ENCODE measurements at places on chromosomes 6 and 20.

- DNase-seq: no peak
Observed at GRCh38 chr20:18172379-18172778, 34.7 kb downstream of the KAT14 start.

GRCh38 chr6:161802231-161802630, 528.4 kb upstream of the AGPAT4 start:
- DNase-seq: no peak

DNA sequence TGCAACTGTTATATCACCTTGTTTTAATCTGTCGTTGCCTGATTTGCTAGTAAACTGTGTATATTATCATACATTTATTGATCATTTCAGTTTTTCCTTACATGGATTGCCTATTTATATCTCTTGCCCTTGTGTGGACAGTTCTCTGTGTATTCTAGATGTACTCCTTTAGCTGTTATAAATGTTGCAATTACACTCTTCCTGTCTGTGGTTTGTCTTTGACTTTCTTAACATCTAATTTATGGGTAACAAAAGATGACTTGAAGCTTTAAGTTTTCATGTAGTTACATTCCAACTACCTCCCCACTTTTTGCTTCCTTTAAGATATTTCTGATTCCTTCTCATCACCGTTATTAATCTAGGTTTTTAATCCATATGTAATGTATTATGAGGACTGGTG, 22.6 kb downstream of the PLCB1 start:
- DNase-seq: no peak

GRCh38 chr6:139925894-139926641, 551.6 kb upstream of the CITED2 start:
- DNase-seq: no peak

DNA sequence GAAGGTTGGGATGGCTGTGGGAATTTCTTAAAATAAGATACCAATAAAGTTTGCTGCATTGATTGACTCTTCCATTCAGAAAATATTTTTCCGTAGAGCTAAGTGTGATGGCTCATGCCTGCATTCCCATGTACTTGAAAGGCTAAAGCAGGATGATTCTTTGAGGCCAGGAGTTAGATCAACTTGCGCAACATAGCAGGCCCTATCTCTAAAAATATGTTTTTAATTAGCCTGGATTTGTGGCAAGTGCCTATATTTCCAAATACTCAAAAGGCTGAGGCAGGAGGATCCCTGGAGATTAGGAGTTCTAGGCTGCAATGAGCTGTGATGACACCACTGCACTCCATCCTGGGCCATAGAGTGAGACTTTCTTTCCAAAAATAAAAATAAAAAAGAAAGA, 431.2 kb upstream of the PTCHD4 start:
- no peak for DNase-seq

DNA sequence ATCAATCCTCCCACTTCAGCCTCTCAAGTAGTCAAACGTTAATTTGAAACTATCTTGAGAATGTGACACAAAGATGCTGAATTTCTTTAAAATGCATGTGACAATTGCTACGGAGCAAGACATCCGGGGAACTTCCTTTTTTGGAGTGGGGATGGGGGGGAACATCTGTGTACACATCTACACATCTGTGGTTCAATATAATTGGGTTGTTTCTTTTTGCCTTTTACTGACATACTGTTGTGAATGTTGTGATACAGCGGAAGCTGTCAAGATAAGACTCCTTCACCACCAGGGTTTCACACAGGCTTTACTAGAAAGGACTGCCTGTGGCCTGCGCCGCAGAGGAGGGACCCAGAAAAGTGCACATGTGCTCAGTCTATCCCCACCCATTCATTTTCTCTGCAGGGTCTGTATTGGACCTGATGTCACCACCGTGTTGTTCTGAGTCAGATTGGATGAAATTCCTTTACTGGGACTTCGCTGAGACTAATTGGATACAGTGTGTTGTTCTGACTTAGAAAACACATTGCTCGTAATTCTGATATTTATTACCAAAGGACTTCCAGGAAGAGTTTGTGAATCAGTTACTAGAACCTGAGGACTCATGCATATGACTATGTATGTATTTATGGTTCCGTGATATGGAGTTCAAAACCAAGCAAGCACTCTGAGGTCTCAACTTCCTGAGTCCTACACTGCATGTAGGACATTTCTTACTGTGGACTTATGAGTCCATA, 98.7 kb upstream of the SGK1 start:
- DNase-seq: no peak

GRCh38 chr6:88512951-88513350, 346.8 kb upstream of the CNR1 start:
- no peak for DNase-seq

DNA sequence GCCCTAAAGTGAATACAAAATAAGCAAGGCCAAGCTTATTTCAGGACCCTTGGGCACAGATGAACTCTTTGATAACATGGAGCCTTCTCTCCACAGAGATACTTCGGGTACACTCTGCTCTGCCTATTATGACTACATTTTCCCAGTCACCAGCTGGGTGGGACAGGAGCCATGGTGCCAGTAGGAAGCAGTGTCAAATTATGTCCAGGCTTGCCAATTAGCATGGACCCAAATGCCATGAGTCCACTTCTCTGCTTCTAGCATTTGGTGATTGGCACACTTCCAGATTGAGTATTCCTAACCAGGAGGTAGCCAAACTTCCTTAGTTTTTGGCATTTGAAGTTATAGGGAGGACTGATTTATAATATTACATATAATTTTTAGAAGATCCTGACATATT, 513.8 kb upstream of the HTR1E start:
- DNase-seq: no peak

GRCh38 chr6:39426073-39426456, 103.6 kb upstream of the KCNK16 start:
- no peak for DNase-seq

DNA sequence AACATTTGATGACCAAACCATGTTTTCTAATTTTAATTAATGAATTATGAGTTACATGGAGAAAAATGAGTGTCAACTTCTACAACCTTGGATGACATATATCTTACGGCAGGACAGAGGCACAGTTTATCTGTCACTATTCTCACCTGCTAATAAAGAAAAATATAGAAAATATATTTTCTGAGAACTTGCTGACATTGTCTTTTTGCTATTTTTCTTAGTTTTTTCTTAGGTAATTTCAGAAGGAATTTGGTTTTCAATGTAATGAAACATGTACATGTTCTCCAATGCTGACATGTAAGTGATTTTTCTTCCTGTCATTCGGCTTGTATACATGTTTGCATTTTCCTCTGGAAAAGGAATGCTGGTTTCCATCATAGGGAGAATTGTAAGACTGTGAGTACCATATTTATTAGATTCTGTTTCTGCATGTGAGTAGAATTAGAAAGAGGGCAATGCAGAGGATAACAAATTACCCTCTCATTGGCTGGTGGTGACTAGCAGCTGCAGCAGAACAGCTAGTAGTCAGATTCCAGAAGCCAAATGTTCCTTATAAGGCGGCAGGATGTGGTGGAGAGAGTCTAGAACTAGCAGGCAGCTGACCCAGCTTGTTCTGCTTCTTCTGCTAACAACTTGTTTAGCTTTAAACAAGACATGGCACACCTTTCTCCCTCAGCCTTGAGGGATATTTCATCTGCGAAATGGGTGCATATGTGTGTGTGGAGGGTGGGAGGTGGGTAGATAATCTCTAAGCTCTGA, 132.8 kb upstream of the SPACA1 start:
- DNase-seq: no peak

- peak; percentile 1 for DNase-seq
Observed at GRCh38 chr6:119978274-119978889, 628.8 kb upstream of the MAN1A1 start.

DNA sequence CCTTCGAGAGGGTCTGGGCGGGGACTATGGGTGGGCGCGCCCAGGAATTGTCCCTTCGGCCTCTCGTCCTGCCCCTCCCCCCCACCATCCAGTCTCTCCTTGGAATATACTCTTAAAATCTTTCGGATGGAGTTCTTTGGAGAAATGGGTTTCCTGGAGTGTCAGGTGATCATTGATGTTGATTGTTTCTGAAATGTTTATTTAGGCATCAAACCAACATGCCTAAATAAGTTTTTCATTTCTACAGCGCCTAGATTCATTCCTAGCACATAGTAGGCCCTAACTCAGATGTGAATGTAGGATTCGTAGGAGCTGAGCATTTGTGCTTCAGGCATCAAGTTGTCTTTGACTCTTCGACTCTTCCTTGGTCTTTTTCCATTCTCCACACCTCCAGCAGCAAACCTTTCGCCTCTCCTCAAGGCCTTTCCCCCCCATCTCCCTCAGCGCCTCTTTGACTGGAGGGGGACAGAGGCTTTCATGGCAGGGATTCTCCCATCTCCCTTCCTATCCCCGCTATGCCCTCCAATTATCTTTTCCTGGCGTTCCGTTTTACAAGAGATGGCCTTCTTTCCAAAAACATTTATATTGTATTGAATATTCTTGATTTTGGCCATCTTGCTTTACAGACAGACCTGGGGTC, 610 bp downstream of the CASP8AP2 start:
- DNase-seq: no peak

GRCh38 chr20:54820392-54820791, 345.0 kb downstream of the DOK5 start:
- no peak for DNase-seq

DNA sequence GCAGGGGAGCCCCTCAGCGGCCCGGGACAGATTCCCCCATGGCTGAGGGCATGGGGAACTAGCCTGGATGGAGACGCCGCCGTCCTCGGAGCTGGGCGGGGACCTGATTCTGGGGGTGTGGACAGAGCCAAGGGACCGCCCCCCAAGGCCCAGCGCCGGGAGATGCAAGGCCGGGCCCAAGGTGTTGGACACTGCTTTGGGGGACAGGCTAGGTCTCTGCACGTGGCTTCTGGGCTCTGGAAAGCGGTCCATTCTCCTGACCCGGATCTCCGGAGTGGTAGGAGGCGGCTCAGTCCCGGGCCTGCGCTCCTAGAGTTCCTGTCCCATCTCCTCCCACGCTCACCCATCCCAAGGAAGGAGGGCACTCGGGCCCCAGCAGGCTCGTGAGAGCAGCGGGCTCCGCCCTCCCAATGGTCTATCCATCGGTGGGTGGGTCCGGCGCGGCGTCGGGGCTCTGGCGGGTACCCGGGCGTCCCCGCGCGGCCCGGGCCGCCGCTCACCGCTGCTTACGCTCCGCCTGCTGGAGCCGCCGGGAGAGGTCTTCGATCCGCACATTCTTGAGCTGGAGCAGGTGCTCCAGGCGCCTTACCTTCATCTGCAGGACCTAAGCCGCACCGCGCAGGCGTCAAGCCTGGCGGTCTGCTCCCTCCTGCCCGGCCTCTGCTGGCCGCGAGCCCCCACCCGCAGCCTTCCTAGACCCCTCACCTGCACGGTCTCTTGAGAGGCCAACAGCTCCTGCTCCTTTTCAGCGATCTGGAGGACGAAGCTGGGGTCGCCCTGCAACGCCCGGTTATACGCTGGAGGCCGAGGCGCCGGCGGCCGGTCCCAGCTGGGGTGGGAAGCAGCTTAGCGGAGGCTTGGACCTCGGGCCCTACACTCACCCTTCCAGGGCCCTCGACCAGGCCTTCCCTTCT, 3.3 kb downstream of the SPEF1 start:
- no peak for DNase-seq

DNA sequence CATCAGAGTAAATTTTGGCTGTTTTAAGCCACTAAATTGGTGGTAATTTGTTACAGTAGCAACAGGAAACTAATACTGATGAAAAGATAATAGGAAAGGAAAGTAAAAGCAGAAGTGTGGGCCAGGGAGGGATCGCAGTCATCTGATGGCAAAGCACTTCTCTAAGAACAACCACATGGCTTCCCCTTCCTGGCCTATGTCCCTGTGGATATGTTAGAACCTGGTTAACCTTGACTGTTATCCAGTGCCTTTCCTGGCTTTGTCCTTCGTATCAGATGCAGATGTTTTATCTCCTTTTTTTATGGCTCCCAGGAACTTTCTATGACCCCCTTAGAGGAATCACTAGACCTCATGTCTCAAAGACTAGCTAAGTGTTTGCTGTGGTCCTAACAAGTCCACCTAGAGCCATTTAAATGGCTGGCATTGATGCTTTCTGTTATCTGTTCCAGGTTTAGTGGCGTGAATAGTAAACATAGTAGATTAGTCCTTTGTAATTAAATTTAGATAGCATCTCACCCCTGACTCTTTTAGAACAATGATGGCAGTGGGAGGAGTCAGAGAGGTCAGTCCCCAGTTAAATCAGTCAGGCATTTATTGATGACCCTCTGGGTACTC, 79.2 kb upstream of the PHACTR2 start:
- DNase-seq: no peak

GRCh38 chr6:18412644-18413043, 25.5 kb downstream of the RNF144B start:
- DNase-seq: no peak

GRCh38 chr6:89508755-89509563, 76.0 kb downstream of the ANKRD6 start:
- no peak for DNase-seq

- DNase-seq: no peak
Observed at GRCh38 chr6:133889557-133890403, 867 bp downstream of the TCF21 start.

GRCh38 chr6:108606250-108606690, 45.6 kb downstream of the FOXO3 start:
- DNase-seq: no peak

DNA sequence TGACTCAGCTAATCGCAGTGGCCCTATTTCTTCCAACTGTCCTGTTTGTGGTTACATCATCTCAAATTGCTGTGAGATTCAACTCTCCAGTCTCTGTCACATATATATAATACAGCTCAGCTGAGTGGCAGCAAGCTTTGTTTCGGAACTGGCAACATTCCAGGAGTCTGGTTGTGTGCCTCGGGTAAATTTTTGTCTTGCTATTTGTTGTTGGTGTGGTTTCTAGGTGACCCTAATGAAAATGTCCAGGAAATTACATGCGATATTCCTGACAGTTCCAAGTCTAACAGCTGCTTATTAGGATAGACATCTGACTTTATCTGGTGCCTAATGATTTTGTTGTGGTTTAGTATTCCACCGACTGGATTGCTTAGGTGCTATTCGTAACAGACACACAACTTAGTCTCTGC, 581.8 kb downstream of the CD109 start:
- no peak for DNase-seq

GRCh38 chr20:46420878-46421277, 14.5 kb upstream of the ELMO2 start:
- DNase-seq: no peak

- no peak for DNase-seq
Observed at GRCh38 chr6:134223796-134224420, 94.0 kb downstream of the SGK1 start.

DNA sequence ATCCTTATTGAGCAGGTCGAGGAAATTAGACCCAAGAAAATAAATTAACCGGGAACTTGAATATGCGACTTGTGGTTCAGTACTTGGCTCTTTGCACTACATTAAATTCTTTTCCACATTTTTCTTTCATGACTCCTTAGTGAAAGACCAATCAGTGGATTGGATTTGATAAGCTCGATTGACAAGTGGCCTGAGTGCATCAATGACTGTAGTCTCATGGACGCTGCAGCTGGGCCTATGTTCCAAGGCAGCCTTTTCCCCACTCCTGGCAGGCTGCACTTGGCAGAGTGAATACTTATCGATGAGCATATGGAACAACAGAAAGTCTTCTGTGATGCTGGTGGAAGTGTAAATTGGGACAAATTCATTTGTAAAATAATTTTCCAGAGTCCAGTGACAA, 210.8 kb upstream of the EXOC2 start:
- DNase-seq: no peak

GRCh38 chr20:50215101-50215690, 24.6 kb downstream of the CEBPB start:
- no peak for DNase-seq

Data from activated CD4-positive, alpha-beta T cell treated with anti-CD3 and anti-CD28 coated beads, Interleukin-2, amount 50 U/mL, for 16 hours (primary cell).